ENCODE measurements at places on chromosomes 6 and 20. TPM values are rescaled to one million over a fixed set of nuclear protein-coding genes. Genes with fewer than 3 reads are reported as not detected.

DNA sequence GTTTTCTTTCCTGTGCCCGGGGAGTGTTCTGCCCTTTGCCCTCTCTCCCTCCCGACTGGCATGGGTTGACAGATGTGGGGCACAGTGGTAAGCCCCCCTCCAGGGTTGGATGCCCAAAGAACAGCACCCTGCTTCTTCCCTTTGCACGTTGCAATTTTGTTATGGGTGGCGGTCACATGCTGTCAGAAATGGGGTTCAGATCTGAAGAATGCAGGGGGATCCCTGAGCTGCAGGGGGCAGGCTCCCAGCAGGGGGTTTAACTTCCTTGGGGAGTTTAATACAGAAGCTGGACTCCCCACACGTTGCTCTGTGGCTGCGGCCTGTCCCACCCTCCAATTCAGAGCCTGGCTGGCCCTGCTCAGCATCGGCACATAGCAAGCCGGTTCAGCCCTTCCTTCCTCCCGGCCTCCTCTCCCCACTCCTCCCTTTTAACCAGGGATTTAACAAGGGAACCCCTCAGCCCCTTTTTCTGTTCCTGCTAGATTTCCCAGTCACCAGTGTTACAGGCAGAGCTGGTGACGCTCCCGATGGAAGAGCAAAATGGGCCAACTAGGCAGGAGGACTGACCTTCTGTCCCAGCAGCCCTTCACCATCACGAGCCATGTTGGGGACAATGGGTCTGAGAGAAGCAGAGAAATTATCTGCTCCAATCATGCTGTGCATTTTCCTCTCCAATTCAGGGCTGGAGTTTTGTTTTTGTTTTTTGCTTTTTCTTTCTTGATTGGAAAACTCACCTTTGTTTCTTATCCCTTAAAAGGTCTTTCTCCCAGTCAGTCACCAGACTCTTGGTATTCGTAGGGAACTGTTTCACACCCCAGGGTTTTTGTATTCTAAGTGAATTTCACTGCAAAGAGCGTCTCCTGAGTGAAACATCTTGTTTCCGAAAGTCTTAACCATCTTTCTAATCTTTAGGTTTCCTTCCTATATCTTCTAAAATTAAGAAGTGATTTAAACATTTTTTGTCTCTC lies 6.8 kb downstream of the FOXF2 start:
- no peak for DNase-seq

DNA sequence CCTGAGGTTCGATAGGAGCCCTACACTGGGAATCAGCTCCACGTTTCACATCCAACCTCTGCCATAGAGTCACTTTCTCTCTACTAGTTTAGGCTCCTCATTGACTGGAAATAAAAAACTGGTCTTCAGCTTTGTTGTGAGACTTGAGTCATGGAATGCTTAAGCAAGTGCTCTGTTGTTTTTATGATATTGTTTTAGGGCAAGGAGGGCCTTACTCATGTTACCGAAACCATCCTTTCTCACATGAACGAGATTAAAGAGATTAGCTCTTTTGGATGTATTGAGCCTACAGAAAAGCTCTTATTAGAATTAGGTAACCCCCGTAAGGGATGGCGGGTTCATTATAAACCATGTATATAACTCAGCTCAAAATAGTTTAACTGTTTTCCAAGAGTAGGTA lies 6.9 kb upstream of the MOCS1 start:
- DNase-seq, result no peak

The TMC2 gene
- total RNA-seq, result not detected

The WFDC5 gene
- not detected for total RNA-seq

The BPIFB2 gene
- total RNA-seq, result not detected
